ENCODE measurements at places on chromosomes 1 and 21.

DNA sequence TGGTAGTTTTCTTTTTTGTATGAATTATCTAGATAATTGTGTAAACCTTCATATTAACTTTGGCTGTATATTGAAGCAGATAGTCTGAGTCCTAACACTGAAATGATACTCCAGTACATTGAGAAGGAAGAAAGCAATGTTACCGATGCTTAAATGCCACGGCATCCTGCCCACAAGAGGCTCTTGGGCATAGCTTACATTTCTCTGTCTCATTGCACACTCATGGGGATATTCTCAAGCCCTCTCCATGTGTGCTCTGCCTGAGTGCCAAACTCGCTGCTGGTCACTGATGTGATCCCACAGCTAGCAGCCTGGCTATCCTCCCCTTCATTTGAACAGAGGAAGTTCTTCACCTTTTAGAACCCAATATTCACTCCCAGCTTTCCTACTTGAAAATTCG lies 179.4 kb downstream of the TGFB2 start:
- DNase-seq, result no peak

DNA sequence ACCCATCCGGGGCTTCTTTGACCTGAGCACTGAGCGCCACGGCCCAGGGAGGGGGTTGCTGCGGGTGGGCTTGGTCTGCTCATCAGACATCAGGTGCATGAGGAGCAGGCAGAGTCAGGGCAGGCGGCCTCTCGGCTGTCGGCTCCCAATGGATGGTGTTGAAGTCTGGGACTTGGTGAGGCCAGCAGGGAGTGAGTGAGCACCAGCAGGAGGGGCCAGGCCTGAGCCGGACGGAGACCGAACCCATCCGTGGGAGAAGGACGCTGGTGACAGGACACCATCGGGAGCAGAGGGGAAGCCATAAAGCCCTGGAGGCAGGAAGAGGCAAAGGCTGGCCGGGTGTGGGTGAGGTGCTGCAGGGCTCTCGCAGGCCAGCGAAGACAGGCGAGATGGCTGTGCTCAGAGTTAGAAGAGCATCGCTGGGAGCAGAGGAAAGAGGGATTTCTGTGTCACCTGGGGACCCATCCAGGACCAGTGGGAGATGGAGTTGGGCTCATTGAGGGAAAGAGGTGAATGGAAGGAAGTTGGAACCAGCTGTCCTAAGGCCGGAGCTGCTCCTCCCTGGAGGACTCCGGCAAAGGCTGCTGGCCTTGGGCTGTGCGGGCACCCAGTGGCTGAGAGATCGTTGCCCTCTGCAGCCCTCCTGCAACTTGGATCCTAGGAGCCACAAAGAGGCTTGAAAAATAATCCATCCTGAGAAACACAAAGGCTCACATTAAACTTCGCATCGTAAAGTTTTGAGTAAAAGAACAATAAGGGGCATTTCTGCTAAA lies 49.9 kb downstream of the PDE9A start:
- no peak for DNase-seq

GRCh38 chr1:85343612-85344255 lies 67.3 kb upstream of the BCL10 start:
- no peak for DNase-seq

GRCh38 chr1:244011786-244012185 lies 39.3 kb upstream of the ZBTB18 start:
- peak; percentile 25 for DNase-seq

DNA sequence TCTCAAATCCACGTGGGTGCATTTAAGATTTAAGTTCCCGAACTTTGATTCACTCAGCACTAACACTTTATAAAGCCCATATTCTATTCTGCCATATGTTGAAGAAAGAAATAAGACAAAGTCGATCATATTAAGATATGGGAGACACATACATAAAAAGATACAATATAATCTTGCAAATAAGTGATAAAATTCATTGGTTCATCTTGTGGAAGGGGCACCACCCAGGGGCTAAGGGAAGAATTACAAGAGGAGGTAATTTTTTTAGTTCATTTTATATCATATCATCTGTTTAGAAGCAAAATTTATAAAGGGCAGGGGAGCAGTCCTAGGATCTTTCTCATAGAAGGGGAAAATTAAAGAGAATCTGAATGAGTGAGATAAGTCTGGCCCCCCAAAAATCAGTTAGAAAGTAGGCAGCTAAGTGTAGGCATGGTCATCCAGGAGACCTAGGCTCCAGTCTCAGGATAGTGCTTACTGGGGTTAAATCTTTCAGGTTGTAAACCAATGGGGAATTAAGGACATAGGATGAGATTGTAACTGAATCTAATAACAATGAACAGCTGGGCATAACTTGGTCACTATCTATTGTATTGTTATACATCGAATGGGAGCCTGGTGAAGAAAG lies 124.2 kb upstream of the L1TD1 start:
- DNase-seq, result no peak

DNA sequence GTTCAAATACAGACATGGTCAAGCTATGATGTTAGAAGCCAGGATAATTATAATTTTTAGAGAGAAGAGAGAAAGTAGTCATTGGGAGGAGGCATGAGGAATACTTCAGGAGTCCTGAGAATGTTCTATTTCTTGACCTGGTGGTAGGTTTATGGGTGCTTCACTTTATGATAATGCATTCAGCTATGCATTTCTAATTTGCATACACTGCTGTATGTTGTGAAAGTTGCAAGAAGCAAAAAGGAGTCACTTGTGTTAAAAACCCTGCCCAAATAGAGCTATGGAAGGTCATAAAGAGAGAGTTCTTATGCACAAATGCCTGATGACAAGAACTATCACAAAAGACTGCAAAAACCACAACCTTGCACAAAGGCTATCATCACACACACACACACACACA lies 45.3 kb downstream of the APCS start:
- no peak for DNase-seq

DNA sequence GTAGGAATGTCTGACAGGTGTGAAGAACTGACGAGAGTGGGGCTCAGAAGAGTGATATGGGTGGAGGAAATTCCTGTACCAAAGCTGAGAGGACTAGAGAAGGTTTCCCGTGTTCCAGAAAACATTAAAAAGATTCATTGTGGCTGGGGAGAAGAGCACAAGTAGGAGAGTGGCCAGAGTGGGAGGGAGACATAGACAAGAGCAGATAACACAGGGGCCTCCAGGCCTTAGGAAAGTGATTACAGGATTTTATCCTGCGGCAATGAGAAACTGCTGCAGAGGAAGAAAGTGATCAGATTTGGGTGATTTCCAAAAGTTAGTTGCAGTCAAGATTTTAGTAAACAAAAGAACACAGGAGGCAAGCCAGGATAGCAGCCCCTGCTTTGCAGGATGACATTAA lies 7.9 kb downstream of the C8B start:
- DNase-seq, result no peak

GRCh38 chr1:227318853-227319607 lies 738 bp upstream of the CDC42BPA start:
- DNase-seq, result peak; percentile 91

DNA sequence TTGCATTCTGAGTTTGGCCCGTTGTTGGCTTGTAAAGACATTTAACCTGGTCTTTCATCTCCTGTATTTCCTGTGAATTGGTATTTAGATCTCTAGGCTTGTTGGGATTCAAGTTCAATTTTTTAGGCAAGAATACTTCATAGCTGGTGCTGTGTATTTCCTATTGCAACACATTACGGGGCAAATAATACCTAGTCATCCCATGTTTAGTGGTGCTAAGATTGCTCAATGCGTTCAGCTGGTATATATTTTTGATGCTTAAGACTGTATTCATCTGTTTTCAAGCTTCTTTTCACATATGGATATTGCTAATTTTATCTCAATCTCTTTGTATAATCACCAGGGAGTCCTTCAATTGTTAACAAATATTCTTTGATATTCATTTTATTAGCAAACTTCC lies 87.5 kb upstream of the ZBTB18 start:
- DNase-seq, result no peak

DNA sequence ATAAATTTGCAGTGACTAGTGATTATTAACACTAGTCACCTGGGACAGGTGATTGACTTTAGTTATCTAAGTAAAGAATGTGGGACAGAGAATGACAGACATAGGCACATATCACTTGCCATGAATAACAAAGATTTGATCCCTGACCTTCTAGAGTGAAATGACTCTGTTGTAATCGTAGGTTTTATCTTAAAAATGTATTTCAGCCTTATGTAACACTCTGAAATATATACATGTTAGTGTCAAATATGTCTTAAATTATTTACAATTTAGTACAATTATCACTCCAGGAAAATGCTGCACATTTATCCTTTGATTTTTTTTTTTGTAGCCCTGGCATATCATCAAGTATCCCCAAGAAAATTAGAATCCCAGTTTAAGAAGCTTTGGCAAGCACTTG lies 186.4 kb upstream of the PTGFR start:
- DNase-seq, result no peak

DNA sequence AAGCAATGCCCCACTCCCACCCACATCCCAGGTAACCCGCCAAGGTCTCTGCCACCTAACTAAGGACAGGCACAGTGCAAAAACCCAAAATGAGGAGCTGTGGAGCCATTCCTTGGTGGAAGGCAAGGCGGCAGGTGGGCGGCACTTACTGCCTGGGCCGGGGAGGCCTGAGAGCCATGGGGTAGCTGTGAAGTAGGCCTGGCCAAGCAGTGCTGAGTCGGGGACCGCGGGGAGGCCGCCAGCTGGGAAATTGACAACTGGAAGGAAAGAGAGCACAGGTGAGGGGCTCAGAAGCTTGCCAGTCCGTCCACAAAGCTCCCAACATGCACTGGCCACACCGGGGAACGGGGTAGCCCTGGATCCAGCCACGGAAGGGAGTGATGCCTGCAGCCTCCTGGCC lies 85.3 kb downstream of the NPHP4 start:
- no peak for DNase-seq

GRCh38 chr1:7644086-7644485 lies 127.0 kb upstream of the VAMP3 start:
- DNase-seq, result no peak

GRCh38 chr21:44914176-44914874 lies 6.4 kb downstream of the ITGB2 start:
- no peak for DNase-seq

DNA sequence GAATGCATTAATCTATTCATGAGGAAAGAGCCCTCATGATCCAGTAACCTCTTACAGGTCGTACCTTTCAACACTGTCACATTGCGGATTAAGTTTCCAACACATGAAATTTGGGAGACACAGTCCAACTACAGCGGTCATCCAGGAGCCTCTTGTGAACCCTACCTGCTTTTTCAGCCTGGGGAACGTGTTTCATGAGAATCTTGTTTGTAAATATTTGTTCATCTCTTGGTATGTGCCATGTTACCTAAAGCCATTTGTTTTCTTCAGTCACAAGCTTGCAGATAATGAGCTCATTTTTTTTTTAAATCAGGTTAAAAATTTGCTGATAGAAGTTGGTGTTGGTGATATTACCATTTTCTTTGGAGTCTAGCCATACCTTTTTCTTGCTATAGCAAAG lies 37.2 kb upstream of the PDC start:
- no peak for DNase-seq

DNA sequence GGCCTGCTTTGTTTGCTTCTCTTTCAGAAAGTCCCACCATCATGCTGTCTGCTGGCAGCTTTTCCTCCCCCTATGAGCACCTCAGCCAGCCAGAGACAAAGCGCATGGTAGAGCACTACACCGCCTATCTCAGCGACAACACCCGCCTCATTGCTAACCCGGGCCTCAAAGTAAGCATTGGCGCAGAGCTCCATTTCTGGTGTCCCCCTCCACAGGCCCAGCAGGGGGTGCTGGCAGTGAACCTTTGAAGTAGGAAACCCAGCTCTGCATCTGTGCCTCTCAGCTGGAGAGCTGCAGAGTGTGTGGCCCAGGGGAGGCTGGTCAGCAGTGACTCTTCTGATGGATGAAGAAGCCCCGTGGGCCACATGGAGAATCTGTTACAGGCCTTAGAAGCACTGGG lies 81.2 kb upstream of the RAVER2 start:
- DNase-seq, result no peak

GRCh38 chr1:232655028-232655745 lies 25.3 kb upstream of the SIPA1L2 start:
- no peak for DNase-seq

GRCh38 chr1:18340158-18340764 lies 140.5 kb upstream of the KLHDC7A start:
- no peak for DNase-seq

DNA sequence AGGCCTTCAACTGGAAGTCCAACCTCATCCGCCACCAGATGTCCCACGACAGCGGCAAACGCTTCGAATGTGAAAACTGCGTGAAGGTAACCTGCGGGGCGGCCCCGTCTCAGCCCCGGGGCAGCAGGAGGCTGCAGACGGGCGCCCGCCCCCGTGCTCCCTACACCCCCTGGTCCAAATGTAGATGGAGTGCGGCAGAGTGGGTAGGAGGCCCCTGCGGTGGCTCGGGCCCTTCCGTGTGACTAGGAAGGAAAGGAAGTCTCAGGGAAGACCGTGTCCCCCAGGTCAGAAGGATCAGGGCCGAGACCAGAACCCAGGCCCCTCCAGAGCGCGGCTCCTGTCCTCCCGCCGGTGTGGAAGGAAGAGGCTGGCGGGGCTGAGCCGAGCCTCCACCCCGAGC lies 49.7 kb upstream of the ARHGEF16 start:
- no peak for DNase-seq

DNA sequence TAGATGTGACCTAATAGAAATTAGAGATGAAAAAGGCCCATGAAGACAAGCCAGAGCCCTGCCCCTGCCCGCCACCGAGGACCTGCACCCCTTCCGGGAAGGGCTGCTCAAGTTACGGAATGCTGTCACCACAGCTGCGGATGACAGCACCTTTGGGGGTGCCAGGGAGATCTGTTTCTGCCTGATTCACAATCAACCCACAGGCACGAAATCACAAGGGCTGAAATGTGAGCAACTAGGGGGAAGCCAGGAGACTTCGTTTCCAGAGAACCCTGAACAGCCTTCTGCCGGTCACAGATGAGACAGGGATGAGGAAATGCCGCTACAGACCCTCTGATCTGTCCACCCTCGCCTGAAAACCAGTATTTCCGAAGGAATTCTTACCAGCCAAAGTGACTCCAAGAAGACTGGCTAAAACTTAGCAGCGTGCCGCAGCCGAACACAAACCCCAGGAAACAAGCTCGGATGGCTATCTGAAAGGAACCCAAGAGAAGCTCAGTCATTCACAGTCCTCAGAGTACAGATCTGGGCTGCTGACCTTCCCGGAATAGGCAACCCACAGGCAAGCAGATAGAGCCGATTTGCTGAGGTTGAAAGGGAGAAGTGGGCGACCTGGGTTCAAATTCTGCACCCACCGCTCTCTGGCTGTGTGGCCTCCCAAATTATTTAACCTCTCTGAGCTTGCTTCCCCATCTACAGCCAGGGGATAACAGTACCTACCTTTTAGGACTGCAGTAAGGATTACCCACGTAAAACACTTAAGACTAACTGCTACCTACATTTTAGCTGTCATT lies 1.1 kb downstream of the ICMT start:
- no peak for DNase-seq

- no peak for DNase-seq
Observed at GRCh38 chr1:117244971-117245370, 34.2 kb upstream of the VTCN1 start.
